ENCODE measurements at places on chromosomes 3 and 15.

DNA sequence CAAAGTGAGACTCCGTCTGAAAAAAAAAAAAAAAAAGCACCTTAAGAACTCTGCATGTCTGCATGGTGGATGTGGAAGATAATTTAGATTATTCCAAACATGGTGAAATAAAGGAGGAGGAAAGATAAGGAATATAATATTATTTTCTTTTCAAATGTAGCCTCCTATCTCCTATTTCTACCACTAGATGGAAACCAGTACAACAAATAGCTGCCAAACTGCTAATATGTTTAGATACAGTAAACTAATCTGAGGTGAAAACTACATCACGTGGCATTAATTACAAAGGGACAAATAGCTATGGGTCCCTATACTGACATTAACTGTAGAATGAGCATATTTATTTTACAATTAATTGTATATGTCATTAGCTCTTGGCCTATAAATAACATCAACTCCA is 197.8 kb downstream of the TBC1D5 start:
- DNase-seq = no peak

- DNase-seq = no peak
Observed at GRCh38 chr3:140553591-140553990, 124.3 kb upstream of the TRIM42 start.

DNA sequence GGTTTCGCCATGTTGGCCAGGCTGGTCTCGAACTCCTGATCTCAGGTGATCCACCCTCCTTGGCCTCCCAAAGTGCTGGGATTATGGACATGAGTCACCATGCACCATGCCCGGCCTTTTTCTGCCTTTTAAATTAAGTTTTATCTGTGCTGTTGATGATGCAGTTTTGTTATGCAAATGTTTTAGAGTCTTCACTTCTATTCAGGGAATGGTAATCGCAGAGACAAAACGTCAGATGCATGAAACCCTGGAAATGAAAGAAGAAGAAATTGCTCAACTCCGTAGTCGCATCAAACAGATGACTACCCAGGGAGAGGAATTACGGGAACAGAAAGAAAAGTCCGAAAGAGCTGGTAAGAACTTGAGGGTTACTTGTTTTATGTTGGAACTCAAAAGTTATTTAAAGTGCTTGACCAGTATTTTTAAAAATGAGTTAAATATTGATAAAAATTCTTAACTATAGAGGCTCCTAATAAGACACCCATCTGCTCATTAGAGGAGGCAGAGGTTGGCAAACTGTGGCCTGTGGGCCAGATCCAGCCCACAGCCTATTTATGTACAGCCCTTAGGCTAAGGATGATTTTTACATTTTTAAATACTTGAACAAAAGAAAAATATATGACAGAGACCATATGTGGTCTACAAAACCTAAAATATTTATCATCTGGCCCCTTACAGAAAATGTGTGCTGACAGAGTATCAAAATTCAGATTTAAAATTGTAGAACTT is 127.8 kb upstream of the LRRFIP2 start:
- no peak for DNase-seq

DNA sequence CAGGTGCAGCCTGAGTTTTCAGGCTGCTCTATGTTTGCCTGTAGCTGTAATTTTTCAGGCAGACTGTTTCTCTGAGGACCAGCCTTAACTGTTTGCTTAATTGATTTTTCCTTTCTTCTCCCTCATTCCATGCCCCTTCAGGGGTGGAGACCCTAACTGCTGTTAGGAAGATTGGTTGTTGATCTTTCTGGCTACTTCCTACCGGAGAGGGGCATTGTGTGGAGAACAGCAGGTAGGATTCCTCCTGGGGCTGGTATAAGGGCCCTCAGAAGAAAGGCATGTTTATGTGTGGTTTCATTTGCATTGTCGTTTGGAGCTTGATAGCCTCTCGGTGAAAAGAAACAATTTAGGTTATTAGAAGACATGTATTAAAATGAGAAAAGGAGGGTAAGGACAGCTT is 56.9 kb upstream of the GOLGA6L2 start:
- DNase-seq = no peak

- DNase-seq = no peak
Observed at GRCh38 chr3:159532577-159532976, 456.1 kb upstream of the IL12A start.

DNA sequence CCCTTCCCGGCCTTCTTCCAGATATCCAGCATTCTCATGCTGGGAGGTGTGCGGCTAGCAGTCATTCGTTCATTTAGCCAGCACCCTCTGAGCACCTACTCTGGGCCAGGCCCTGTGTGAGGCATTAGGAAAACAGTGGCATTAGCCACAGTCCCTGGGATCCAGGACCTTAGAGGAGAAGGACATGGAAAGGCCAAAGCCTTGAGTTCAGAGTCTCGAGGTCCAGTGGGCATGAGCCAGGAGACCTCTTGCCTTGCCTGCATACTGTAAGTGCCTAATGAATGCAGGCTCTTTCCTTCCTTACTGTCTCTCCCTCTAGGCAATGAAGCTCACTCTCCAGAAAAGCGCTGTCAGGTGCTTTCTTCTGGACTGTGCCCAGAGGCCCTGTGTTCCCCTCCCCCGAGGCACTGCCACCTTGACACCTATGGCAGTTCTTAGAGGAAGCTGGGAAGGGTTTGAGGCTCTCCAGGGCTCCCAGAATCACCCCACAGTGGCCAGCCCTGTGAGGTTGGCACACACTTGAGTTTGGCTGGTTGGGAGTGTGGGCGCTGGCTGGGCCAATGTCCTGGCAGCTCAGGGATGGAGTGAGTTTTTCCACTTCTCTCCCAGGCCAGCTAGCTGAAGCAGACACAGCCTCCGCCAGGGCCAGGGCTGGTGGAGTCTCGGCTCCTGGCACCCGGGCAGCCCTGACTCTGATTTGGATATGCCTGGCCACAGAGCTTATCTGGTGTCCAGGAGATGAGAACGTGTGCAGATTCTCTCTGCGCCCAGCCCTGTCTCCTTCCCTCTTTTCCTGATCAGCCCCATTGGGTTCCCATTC is 5.4 kb downstream of the CORO2B start:
- DNase-seq = no peak

GRCh38 chr3:194168994-194169393 is 33.0 kb downstream of the HES1 start:
- DNase-seq = no peak

- DNase-seq = no peak
Observed at GRCh38 chr3:85360742-85361387, 402.1 kb downstream of the CADM2 start.

DNA sequence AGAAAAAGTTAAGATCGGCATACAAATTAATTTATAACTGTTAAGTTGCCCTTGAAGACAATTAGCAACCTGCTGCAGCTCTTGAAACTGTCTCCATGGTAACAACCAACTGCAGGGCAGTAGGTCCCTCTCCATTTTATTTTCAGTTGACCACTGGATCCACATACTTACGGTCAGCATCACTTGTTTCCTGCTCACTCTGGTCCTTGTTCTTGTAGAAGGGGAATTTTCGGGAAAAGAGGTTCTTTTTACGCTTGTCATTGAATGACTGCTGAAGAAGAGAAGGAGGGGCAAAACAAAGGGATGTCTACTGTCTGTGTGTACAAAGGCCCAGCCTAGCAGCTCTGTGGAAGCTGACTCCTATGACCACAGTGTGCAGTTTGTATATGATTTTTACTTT is 46.8 kb upstream of the MELTF start:
- no peak for DNase-seq

GRCh38 chr15:64892847-64893403 is 18.8 kb upstream of the ANKDD1A start:
- no peak for DNase-seq

GRCh38 chr3:126932188-126932931 is 50.6 kb upstream of the PLXNA1 start:
- DNase-seq = no peak

GRCh38 chr3:189512821-189513220 is 118.4 kb upstream of the TP63 start:
- no peak for DNase-seq

DNA sequence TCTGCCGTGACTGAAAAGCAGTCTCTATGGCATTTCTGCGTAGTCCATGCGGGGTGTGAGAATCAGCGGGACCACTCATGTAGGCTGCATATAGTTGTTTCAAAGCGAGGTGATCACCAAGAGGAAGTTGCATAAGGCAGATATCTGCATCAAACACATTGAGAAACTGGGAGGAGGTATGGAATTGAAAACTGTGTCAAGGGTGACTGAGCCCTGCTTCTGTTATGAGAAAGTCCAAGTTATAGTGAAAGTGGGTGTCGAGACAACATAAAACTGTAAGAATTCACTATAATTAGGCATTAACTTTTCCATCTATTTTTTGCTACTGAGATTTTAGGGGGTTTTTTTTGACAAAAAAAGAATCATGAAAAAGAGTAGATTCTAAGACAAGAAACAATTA is 109.3 kb downstream of the ZIC1 start:
- no peak for DNase-seq

GRCh38 chr3:40044487-40044886 is 235.1 kb downstream of the MYRIP start:
- peak; percentile 11 for DNase-seq

DNA sequence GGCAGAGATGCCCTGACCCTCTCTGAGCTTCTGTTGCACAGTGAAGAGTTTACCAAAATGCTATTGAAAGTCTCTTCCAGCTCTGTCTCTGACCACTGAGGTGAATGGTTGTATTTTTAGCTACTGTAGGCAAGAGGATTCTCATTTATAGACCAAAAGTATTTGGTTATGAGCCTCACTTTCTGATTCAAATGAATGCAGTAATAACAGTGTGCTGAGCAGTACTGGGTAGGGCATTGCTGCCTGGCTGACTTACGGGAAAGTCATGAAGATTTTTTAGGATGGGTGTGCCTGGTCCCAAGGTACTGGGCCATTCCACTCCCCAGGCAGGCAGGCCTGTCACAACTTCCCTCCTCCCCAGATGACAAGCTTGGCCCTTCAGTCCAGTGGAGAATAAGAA is 15.5 kb downstream of the PLA1A start:
- DNase-seq = no peak

- DNase-seq = no peak
Observed at GRCh38 chr3:47162697-47163168, 1.2 kb downstream of the SETD2 start.

DNA sequence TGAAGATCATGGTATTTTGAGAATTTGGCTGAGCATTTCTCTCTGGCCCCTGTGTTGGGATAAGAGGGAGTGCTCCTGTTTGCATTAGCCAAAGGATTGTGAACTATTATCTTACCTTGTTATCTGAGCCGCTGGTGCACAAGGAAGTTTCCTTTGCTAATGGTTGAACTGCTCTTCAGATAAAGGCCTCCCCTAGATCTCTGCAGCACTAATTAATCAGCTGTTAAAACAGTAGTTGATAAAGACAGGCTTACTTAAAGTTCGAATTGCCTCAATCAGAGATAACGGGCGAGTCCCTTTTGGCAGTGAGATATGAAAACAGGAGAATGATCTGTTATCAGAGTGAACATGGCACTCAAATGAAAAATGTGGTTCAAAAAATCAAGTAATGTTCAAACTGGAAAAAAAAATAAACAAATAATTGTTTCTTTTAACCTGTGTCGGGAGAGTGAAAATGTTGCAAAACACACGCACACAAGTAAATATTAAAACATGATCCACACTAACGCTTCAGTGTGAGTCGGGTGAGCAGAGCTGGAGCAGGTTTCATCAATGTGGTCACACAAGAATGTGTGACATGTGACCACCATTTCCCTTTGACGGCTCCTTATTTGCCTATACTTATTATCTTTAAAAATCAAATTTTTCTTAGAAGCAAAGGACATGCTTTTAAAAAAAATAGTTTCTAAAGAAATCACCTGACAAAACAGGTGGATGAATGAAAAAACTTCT is 469.1 kb downstream of the SOX2 start:
- DNase-seq = no peak

GRCh38 chr3:6281662-6282061 is 579.3 kb upstream of the GRM7 start:
- no peak for DNase-seq

DNA sequence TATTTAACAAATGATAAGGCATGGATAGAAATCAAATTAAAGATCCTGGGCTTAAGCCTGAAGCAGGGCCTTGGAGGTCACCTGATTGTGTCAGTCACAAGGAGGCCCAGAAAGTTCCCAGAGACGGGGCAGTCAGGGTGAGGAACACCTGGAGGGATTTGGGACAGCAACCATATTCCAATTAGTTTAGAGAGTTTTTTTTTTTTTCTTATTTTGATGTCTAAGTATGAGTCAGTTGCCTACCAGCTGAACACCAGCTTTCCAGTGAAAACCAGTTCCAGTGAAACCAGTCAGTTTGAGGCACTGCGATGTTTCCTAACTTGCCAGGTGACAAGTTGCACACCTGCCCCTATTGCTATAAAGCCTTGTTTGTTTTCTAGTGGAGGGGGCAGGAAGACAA is 350.7 kb upstream of the AZI2 start:
- no peak for DNase-seq

DNA sequence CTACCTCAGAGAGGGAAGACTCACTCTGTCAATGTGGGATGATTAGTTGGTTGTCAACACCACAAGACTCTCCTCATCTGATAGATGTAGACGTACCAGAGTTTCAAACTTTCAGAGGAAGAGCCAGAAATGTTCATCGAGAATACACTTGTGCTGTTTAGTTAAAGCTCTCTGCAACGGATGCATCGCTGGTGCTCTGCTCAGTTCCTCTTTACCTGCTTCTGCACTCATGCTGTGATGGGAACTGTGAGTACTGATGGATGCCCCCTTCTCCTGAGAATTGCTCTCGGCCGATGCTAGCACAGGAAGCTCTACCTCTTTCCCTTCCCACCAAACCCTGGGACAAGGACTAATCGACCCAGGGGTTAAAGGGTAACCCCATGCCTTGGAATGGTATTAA is 51.8 kb upstream of the CCDC54 start:
- no peak for DNase-seq

DNA sequence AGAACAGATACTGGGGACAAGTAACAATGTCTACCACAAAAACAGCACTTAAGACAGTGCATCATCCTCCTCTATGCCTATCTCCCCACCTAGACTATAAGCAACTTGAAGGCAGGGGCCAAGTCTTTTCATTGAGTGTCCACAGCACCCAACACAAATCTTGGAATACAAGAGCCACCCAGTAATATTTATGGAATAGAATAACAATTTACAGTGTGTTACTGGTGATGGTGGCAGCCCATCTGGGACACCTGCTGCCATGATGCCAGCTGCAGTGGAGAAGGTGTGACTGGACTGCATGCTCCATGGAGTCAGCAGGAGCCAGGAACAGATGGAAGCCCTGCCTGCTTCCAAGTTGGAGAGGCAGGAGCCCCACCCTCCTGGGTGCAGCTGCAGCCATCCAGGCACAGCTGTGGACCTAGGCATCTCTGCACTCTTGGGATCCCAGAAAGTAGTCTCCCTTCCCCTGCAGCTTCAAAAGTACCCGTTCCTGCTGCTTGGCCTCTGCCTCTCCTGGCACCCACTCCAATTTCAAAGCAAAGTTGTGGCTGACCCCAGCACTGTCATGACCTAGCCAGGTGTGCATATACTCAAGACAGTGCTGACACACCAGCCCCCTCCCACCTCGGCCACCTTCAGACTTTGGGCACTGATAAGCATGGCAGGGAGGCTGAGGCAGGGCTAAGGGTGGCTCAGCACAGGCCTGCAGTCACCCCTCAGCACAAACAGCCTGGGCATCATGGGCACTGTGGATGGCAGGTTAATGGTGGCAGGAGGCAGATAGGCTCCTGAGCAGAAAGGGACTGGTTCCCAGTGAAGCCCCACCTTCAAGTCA is 94.5 kb downstream of the TPRA1 start:
- DNase-seq = no peak

- DNase-seq = peak; percentile 86
Observed at GRCh38 chr3:10344147-10344943, 23.4 kb upstream of the SEC13 start.

- DNase-seq = no peak
Observed at GRCh38 chr15:101062063-101062462, 142.9 kb downstream of the LRRK1 start.

Measured in 8988T (cell line).